ENCODE measurements at places on chromosomes 6 and 20. TPM values are rescaled to one million over a fixed set of nuclear protein-coding genes. Genes with fewer than 3 reads are reported as not detected.
A peak's percentile ranks its signal among the peaks of the same experiment; 100 is the strongest.

The ULBP3 gene
- polyA plus RNA-seq, result not detected

The ADGRB3 gene
- polyA plus RNA-seq, result 2.1 TPM

- DNase-seq, result peak; percentile 58
These were observed at the start of gene MOXD1 for GRCh38 chr6:132400883-132401617. Gene MOXD1 (minus strand): TSS chr6:132401475. CDS start chr6:132401426, 49 bp downstream.

The LRRC73 gene
- 0.22 TPM for polyA plus RNA-seq

GRCh38 chr6:98980819-98981218 is 33.1 kb upstream of the FBXL4 start:
- no peak for DNase-seq

DNA sequence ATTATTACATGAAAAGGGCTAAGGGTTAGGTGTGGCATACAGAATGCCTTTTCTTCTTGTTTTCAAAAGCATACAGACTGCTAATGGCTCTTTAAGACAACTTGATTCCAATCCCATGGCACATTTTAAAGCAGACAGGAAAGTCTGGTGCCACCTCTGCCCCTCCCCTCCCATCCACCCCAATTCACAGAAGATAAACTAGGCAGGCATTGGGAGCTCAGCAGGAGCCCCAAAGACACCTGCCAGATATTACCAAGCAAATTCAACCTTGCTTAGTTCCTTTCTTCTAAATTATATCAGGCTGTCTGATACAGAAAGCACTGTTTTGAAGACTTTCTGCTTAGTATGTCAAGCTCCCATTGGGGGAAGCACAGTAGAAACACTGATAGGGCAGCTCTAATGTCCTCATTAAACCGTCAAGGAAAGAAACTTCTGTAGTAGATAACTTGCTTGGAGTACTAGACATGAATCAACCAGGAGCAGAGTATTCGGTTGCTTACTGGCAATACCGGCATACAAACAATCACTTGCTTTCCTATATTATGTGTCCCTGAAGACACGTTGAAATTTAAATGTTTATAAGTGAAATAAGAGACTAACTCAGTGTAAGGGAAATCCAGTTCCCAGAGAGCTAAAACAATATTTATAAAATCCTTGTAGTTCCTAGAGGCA is 13.0 kb downstream of the SESN1 start:
- no peak for DNase-seq

GRCh38 chr6:33425668-33426577 is 6.1 kb downstream of the SYNGAP1 start:
- peak; percentile 68 for DNase-seq

All from small intestine (tissue), 16 donors.